Adrenal gland (tissue), 19 donors: ENCODE measurements at places on chromosomes 16 and 17. TPM values are rescaled to one million over a fixed set of nuclear protein-coding genes. Genes with fewer than 3 reads are reported as not detected.

DNA sequence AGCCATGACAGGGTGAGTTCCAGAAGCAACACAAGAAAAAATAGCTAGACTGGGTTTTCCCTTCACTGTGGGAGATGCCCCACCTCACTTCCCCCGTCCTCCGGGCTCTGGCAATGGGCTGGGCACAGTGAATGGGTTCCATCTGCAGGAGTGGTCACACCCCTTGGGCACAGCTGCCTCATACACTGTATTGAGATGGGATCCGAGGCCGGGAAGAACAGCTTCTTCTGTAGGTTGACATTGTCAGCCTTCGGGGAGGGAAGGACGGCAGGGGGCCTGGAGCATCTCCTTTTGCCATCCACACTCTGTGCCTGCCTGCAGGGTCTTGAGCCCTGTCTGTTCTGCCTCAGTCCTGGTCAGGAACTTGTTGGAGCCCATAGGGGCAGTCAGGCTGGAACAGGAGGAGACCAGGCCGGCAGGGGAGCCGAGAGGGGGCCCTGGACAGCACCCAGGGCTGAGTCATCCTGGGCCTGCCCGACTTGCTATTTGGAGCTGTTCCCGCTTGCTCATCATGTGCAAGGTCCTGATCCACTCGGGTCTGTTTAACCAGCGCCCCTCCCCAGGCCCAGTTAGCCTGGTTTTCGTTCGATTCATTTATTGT is 286.7 kb downstream of the SEC14L1 start:
- peak; percentile 90 for DNase-seq

Gene MFAP4
- 33.4 TPM for total RNA-seq

DNA sequence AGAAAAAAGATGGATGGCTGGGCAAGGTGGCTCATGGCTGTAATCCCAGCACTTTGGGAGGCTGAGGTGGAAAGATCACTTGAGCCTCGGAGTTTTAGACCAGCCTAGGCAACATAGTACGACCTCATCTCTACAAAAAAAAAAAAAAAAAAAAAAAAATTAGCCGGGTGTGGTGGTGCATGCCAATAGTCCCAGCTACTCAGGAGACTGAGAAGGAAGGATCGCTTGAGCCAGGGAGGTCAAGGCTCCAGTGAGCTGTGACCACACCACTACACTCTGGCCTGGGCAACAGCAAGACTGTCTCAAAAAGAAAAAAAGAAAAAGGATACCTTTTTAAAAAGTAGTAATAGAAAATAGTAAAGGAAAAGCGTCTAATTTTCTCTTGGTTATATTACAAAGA is 20.7 kb downstream of the ZNF652 start:
- DNase-seq = peak; percentile 59

Gene APOH
- 0.11 TPM for total RNA-seq

Gene DHRS7C
- total RNA-seq = not detected

GRCh38 chr16:75105306-75106061 is 11.1 kb downstream of the LDHD start:
- DNase-seq = peak; percentile 55

GRCh38 chr16:11949527-11949926 is 7.7 kb upstream of the NPIPB2 start:
- peak; percentile 41 for DNase-seq

Gene TEX14
- 0.30 TPM for total RNA-seq

DNA sequence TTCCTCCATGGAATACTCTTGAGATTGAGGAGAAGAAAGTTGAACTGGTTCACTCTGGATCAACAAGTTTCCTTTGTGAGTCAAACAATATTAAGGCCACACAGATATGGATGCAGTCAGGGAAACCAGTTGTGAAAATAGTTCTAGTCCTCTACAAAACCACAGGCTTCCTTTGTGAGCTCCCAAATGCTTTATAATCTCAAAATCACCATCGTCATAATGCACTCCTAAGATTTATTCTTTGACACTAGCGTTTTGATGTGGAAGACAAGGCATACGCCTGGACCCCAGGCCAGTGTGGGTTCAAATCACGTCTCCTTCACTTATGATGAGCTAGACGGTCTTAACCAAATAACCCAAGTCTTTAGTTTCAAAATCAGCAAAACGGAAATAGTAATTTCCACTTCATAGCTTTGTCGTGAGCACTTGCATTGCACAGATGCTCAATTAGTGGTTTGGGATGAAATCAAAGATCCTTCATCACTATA is 142.6 kb downstream of the STX8 start:
- no peak for DNase-seq

DNA sequence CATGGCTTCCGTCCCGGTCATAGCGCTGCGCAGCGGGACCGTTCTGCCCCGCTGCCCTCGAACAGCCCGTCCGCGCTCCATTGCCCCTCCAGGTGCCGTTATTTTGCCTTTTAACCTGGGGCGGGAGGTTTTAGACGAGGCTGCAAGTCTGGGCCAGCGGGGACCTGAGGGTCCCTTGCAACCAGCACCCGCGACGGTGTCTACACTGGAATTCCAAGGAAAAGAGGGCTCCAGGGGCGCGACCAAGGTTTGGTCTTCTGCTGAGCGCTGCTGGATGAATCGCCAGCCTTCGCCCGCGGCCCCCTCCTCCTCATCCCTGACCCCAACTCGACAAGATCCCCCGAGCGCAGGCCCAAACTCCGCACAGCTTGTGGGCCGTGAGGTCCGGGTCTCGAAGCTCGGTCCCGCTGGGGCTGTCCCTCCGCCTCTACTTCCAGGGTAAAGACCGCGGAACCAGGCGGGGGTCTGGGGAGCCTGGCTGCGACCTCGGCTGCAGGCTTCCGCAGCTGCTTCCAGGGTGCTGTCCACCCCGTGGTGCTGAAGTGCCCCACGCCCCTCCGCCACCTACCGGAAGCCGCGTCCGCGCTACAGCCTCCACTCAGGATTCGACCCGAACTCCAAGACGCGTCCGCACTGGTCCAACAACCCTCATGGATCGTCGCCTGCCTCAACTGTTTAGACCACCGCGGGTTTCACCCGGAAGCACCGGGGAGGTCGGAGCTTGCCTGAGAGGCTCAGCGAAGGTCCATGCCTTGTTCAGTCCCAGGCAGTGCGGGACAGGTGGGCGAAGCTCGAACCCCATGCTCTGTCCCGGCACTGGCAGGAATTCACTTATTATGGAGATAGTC is 10.1 kb upstream of the CA4 start:
- peak; percentile 80 for DNase-seq

Gene LHX1
- total RNA-seq = not detected

- DNase-seq = no peak
Observed at GRCh38 chr17:63132459-63132911, 166.4 kb downstream of the TANC2 start.

DNA sequence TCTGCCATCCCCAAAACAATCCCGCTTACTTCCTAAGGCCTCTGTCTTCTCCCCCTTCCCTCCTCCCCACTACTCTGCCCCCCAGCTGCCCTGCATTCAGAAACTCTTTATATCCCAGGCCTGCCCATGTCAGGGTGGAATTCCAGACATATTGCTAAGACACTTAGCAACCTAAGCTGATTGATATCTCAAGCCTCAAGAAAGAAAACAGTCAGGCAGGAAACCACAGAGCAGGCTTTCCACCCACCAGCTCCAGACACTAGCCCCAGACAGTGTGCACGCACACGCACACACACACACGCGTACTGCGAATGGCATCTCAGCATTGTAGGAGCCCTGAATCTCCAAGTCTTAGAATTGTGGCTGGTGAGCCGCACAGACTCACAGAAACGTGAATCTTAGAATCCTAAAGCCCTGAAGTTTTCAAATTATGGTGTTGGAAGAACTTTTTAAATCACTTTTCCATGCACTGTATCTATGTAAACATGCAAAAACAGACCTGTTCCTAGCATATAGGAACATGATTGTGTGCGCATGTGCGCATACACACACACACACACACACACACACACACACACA is 8.8 kb upstream of the LPCAT2 start:
- peak; percentile 9 for DNase-seq

Gene CIBAR2
- total RNA-seq = 0.17 TPM

DNA sequence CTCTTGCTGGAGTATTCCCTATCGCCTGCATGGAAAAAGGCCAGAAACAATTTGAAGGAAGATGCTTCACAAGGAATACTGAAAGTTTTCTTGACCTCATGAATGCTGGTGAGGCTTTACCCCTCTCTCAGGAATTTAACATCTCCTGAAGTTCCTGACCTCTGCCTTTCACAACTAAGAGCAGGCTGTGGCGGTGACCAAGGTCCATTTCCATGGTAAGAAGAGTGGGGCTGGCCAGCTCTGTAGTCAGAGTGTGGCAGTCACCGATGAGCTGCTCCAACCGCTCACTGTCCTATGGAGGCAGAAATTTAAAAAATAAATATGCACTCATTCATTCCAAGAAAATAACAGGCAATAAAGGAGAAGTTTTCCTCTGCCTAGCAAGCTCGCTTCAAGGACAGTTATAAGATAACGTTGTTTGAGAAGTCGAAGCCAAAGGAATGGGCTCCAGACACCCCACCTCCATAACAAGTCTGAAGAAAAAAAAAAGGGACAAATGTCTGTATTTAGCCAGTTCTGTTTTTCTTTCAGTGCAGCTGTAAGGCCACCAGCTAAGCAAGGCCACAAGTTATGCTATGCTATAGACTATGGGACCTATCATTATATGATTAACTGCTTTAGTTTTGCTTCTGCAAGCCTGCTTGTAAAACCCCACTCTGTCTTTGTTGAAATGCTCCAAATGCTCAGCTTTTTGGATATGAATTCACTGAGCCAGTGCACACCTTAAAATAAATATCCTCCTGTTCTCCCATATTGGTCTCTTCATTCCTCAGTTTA is 6.0 kb upstream of the CCL4L2 start:
- DNase-seq = no peak

Gene CD300E
- total RNA-seq = 0.22 TPM

GRCh38 chr17:52106072-52106471 is 52.4 kb downstream of the CA10 start:
- no peak for DNase-seq

GRCh38 chr16:49654425-49654824 is 201.5 kb downstream of the ZNF423 start:
- no peak for DNase-seq

Gene FOXL1
- 0.42 TPM for total RNA-seq

DNA sequence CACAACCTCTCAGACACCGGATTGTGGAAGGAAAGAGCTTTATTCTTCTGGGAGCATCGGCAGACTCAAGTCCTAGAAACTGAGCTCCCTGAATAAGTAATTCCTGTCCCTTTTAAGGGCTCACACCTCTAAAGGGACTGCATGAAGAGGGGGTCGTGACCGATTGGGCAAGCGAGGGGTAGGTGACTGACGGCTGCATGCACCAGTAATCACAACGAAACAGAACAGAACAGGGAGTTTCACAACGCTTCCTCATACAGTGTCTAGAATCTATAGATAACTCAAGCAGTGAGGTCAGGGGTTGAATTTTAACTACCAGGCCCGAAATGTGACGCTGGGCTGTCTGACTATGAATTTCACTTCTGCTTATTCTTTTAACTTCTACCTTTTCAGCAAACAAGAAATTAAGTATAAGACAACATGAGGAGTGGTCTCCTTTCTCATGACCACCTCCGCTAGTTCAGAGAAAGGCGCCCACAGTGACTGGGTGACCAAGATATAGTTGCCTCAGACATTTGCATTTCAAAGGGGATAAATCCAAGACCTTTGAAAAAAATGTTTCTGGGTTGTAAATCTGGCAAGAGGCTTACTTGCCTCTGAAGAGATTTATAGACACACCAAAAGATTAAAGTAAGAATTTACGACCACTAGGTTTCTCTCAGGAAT is 88.4 kb upstream of the ATF7IP2 start:
- no peak for DNase-seq

DNA sequence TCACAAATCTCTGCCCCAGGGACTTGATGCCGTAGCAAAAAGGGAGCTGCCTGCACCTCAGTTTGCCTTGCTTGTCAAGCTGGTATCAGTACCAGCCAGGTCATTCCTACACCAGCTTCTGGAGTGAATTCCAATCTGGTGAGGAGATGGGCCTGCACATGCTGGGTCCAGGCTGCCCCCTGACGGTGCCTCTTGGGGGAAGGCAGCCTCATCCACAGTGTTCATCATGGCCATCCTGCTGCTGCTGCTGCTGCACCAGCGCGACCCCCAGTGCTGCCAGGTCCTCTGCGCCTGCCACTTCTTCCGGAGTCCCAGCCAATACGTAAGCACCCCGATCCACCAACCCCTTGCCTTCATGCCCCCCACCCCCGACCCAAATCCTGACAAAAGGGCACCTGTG is 8.3 kb downstream of the MRPL27 start:
- no peak for DNase-seq

DNA sequence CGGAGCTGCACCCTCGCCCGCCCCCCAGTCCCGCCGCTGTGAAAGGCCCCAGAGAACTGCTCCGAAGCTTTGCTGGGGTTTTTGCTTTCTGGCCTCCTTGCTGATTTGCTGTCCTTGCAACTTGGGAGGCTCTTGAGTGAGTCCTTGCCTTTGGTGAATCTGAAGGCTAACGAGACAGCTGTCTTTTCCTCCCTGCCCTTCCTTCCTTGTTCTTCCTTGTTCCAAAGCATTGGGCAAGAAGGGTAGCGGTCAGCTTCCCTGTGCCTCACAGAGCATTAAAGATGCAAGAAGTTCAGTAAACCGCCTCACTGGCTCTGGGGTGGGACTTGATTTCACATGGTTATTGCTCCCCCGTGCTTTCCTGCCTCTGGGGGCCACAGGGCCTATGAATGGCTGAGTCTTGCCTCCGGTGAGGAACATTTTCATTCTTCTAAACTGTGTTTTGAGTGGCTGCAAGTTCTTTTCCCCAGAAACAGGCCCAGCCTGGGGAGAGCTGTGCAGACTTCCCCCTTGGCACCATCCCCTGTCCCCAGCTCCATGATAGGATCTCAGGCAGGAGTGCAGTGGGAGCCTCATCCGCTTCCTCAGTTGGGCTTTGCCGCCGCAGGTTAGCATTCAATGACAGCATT is 1.4 kb downstream of the YPEL2 start:
- DNase-seq = peak; percentile 62

Gene NXN
- 8.3 TPM for total RNA-seq

GRCh38 chr17:17526369-17526768 is 30.2 kb upstream of the RASD1 start:
- DNase-seq = no peak

DNA sequence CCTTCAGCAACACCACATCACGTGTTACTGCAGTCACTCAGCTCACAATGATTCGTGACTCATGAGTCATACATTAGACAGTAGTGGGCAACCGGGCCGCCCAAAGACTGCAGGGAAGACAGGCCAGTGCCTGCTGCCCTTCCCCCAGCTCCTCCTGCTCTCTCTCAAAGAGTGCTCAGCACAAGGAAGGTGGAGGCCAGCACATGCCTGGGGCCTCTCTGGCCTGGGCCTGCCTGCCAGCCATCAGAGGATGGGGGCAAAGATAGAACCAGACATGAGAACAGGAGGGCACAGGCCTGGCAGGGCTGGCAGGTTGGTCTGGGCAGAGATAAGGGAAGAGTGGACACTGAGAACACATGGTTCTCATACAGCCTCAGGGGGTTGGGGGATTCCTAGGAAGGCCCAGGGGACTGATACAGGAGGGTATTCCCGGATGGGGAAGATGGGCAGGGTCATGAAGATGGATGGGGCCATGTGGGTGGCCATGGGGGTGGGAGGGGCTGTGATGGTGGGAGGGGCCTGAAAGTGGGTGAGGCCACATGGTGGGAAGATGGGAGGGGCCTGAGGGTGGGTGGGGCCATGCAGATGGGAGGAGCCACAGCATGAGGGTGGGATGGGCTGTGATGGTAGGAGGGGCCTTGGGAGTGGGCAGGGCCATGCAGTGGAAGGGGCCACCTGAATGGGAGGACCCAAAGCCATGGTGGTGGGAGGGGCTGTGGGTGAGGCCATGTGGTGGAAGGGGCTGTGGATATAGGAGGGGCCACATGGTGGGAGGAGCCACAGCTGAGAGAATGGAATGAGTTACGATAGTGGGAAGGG is 29.0 kb downstream of the KATNB1 start:
- peak; percentile 64 for DNase-seq
